ENCODE measurements at places on chromosomes 5 and 9.

DNA sequence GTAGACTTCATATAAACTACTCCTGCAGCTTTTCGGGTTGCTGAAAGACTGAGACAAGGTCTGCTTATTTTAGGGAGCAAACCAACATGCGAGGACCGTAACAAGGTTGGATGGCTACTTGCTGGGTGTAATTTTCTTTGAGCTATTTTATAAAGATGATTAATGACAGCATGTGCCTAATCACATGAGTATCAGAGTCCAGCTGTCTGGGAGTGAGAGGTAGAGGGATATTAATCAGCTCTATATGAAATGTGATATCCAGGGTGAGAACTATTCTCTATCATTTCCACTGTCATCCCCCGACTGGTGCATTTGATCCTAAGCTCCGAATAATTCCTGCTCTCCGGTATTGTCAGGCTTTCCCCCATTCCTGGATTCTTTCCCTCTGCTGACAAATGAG is 193.8 kb upstream of the HMHB1 start:
- DNase-seq: no peak

DNA sequence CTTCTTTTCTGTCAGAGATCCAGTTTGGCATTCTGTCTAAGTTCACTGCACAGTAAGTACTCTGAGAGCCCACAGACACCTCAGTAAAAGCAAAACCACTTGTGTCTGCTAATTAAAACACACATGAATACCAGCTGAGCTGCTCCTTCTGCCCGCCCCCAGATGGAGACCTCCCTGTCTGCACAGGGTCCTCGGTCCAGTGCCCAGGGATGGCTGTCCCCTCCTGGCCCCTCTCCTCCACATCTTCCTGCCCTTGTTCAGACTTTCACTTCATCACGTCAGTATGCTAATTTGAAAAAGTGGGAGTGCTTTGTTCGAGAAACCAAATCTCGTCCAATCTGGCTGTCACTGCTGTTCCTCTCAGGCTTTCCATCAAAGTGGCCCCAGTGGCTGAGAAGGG is 43.5 kb downstream of the LIX1 start:
- no peak for DNase-seq

DNA sequence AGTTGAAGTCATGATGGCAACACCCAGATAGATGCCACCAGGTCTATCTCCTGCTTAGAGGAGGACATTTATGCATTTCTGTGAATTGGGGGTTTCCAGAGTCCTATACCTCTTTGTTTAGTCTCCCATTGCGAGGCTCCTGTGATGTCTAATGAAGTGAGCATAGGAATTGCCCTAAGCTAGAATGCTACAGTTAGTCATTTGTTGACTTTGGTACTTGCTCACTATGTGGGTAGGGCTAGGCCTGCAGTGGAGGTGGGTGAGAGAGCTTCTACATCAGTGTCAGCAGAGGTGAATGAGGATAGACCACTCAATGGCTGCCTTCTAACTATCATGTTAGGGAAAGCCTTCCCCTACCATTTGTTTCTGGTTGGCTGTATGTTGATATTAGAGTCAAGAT is 173.3 kb upstream of the POC5 start:
- no peak for DNase-seq

GRCh38 chr9:127680846-127681245 is 25.9 kb upstream of the CFAP157 start:
- no peak for DNase-seq

Data from activated gamma-delta T cell treated with anti-CD3 and anti-CD28 coated beads, Interleukin-2, amount 50 U/mL, for 16 hours (primary cell).